ENCODE measurements at places on chromosomes 3 and 15.

DNA sequence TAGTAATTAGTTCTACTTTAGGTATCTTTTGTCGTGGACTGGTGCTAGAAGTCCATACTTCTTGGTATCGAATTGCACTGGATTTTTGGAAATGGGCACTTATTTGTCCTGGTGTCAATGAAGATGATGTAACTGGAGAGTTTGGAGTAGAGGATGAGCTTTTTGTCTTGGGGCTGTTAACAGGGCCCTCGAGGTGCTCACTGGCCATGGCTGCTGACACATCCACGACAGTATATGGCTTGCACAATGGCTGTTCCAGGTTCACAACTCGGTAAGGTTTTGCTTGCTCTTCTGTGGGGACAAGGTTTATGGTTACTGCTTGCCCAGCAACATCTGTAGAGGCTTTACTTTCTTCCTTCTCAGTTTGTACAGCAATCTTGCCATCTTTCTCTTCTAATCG lies 109.4 kb upstream of the TSPAN3 start:
- no peak for DNase-seq

DNA sequence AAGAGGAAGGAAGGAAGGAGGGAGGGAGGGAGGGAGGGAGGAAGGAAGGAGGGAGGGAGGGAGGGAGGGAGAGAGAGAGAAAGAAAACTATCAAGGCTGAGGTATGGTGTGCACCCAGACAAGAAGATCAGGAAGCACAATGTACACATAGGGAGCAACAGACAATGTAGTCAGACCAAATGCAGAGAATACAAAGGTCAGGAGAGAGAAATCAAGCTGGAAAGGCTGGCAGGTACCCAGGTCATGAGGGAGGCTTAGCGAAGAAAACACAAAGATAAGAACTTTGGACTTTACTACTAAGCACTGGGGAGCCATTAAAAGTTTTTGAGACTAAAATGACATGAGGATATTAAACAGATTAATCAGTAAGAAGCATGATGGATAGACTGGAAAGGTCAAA lies 176.0 kb upstream of the TMCO5A start:
- DNase-seq, result no peak

GRCh38 chr3:16839271-16840100 lies 45.3 kb upstream of the PLCL2 start:
- no peak for DNase-seq

DNA sequence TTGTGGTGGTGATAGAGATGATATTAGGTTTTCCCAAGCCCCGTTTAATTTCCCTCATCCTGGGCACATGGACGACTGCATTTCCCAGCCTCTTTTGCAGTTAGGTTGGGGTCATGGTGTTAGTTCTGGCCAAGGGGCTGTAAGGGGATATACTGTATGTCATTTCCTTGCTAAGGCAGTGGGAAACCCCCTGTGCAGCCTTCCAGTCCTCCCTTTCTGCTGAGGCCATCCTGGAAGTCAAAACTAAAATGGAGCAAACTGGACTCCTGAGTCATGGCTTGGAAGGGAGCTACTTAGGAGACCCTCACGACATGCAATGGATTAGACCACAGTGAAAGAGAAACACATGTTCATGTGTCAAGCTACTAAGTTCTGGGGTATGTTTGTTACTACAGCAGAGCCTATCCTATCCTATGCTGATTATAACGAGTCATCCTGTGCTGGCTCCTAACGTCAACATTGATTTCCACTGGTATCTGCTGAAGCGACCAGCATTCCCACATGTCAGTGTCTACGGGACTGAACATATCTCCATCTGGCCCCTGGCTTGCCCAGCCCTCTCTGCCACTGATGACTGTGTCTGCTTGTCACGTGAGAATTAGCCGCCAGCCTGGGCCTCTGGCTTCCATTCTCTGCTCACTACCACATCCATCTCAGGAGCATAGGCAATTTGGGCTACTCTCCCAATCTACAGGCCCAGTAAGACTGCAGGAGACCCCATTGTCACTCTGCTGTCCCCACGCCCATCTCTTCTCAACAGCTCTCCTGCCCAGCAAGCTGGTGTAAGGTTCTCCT lies 85.6 kb upstream of the MEF2A start:
- DNase-seq, result no peak

GRCh38 chr15:79307251-79307650 lies 3.7 kb upstream of the TMED3 start:
- DNase-seq, result no peak

- DNase-seq, result no peak
These were observed 22.6 kb upstream of the TNFAIP8L3 start for GRCh38 chr15:51117270-51117669.

GRCh38 chr3:64518950-64519349 lies 168.8 kb downstream of the ADAMTS9 start:
- DNase-seq, result no peak

DNA sequence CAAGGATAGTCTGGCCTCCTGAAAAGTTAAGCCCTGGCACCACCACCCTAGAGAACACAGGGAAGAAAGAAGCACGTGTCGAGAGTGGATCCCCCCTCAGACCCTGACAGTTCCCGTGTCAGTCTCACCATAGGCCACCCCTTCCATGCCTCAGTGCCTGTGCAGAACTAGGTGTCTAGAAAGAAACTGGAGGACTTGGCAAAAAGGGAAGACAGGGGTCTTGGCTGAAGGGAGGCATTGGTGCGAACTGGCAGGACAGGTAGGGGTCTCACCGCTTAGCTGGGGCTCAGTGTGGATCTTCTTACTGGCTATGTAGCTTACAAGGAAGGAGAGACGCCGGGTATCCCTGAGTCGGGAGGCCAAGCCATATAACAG lies 518 bp downstream of the QARS1 start:
- DNase-seq, result no peak

All from stimulated activated CD4-positive, alpha-beta T cell treated with anti-CD3 and anti-CD28 coated beads, TNF-alpha, amount 100 ng/mL, for 24 hours (primary cell).